ENCODE measurements at places on chromosomes 7 and 10. TPM values are rescaled to one million over a fixed set of nuclear protein-coding genes. Genes with fewer than 3 reads are reported as not detected.

Gene HOXA4
- 0.26 TPM for total RNA-seq

Gene CXCL12
- total RNA-seq: 0.13 TPM

Gene PRKAG2
- total RNA-seq: 41.3 TPM

Gene GPR37
- total RNA-seq: not detected

Gene CCL24
- total RNA-seq: not detected

Gene SLC26A3
- total RNA-seq: not detected

Gene INTS1
- 88.2 TPM for total RNA-seq

Gene ITPRID1
- not detected for total RNA-seq

Gene VWDE
- 7.0 TPM for total RNA-seq

Gene TMEM213
- not detected for total RNA-seq

Gene VAX1
- not detected for total RNA-seq

Gene KAZALD1
- not detected for total RNA-seq

Gene CPED1
- 0.99 TPM for total RNA-seq

Gene IL15RA
- total RNA-seq: 13.0 TPM

Gene TSPAN15
- 28.7 TPM for total RNA-seq

Gene OGDHL
- not detected for total RNA-seq

Gene GPC2
- 5.0 TPM for total RNA-seq

Gene NUDT13
- 0.86 TPM for total RNA-seq

Gene CCDC7
- 60.4 TPM for total RNA-seq

Gene ASZ1
- total RNA-seq: not detected

Gene SPDYE2
- total RNA-seq: 0.55 TPM

Gene SYPL1
- total RNA-seq: 30.3 TPM

Gene ARHGAP12
- 28.2 TPM for total RNA-seq

Gene EPHB6
- total RNA-seq: 52.3 TPM

Gene TACC2
- not detected for total RNA-seq

Gene PNLIPRP2
- not detected for total RNA-seq

Gene HMX2
- not detected for total RNA-seq

Gene WNT16
- total RNA-seq: not detected

Gene CBX3
- total RNA-seq: 98.3 TPM

Gene MXI1
- total RNA-seq: 48.8 TPM

Gene AVPI1
- total RNA-seq: 5.6 TPM

Gene CTAGE6
- 0.73 TPM for total RNA-seq

Gene DENND2A
- total RNA-seq: not detected

Gene SCART1
- total RNA-seq: 20.6 TPM
